CD4-positive, alpha-beta T cell treated with Interleukin-4 for 1 hour (primary cell): ENCODE measurements at places on chromosomes 12 and 14.
A peak's percentile ranks its signal among the peaks of the same experiment; 100 is the strongest.

DNA sequence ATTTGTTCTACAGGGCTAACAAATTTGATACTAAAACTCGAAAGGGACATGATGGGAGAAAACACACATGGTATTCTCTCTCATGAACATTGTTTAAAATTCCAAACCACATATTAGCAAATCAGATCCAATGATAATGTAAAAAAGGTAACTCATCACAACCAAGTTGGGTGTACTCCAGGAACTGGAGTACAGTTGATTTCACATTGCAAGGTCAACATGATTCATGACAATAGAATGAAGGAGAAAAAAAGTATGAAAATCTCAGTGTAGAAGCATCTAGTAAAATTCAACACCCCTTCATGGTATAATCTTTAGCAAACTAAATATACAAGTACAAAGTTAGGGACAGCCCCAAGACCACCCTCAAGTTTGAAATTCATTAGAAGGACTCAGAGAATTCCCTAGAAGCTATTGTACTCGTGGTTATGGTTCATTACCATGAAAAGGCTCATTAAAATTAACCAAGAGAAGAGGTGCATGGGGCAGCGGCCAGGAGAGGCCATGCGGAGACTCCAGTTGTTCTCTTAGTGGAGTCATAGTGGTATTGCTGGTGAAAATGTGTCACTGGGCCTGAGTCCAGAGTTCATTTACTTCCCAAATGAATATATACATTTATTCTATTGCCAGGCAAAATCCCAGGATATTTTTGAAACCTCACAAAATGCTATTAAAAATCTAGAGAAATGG is 3.1 kb upstream of the CDCA4 start:
- DNase-seq = no peak

DNA sequence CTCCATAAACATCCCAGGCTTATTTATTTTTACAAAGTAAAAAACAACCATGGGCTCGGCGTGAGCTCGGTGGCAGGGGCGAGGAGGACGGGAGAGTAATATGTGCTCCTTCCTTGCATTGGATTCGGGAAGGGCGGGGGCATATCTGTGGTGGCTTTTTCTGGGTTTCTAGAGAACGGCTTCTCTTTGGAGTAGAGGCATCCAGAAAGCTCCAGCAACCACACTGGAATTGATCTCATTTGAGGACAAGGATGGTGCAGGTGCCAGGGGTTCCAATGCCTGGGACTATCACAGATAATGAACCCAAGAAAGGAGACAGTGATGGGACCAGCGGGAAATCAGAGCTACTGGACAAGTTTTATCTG is 18.9 kb downstream of the ADGRD1 start:
- no peak for DNase-seq

DNA sequence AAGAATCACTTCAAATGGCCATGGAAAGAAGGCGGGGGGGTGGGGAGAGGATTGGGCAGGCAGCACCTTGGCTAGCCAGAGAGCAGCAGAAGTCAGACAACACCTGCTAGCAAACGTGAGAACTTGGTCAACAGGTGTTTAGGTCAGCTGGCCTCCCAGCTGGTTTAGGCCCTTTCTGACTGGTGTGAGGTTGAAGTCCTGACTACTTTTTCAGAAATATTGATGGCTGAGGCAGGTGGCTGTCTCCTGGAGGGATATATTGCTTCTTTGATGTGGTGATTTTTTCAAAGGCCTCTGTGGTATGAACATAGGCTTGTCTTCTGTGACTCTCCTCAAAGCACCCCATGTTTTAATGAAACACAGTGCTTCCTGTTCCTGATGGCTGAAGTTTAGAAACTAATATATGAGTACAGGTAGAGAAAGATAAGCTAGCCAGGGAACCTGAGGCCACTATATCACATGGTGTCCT is 238.2 kb upstream of the SSTR1 start:
- no peak for DNase-seq

DNA sequence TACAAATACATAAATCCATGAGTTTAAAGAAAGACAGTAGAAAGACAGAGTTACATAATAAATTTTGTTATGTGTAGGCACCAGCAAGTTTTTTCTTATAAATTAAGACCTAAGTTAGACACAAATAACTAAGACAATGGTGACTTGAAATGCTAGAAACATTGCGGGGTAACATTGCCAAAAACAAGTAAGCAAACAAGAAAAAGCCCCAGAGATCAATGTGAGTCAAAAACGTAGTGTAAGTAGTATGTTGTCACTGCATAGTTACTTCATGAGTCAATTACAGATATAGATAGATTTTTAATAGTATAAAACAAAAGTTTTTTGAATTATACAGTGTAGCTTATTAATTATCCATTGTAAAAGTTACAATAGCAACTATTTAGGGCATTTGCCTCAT is 83.4 kb downstream of the CNTN1 start:
- no peak for DNase-seq

- DNase-seq = no peak
Observed at GRCh38 chr12:4603421-4603820, 41.4 kb downstream of the DYRK4 start.

DNA sequence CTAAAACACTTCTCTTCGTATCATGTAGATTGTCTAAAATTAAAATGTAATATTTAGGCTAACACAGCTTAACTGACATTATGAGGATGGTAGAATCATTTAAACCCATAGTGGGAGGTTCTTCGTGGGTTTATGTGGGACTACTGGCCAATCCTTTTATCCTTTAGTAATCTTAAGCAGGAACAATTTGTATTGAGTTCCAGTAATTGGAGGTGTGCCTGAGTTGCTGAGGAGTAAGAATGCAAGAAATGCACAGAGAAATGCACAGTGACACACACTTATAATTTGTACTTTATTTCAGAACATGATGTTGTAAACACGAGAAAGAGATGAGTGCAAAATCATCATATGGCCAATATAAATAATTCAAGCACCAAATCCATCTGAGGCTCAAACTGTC is 22.3 kb downstream of the OTOGL start:
- no peak for DNase-seq

DNA sequence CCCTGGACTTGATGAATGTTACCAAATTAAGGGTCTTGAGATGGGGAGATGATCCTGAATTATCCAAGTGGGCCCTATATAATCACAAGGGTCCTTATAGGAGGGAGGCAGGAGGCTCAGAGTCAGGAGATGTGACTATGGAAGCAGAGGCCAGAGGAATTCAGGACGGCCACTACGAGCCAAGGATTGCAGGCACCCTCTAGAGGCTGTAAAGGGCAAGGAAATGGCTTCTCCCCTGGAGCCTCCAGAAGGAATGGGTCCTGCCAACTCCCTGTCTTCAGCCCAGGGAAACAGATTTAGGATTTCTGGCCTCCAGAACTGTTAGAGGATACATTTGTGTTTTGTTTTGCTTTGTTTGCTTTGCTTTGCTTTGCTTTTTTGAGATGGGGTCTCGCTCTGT is 8.8 kb downstream of the BDKRB1 start:
- no peak for DNase-seq

- no peak for DNase-seq
Observed at GRCh38 chr12:87813476-87814234, 215.5 kb downstream of the C12orf50 start.

GRCh38 chr14:99546234-99546879 is 57.6 kb downstream of the CCDC85C start:
- no peak for DNase-seq

GRCh38 chr12:32446316-32447119 is 47.2 kb downstream of the FGD4 start:
- DNase-seq = no peak

DNA sequence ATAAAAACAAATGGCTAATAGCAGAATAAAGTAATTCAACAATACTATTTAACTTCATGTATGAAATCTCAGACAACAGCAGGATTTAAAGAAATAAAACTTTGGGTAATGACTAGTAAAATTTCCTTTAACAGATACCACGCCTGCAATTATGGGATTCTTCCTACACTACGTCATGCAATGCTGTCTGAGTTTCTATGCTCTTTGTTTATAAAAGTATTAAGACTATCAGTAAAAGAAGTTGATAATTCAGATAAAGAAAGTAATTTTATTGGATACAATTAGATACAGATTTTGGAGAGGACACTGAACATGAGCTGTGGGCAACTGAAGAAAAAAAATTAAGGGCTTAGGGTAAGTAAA is 308.4 kb upstream of the LRFN5 start:
- DNase-seq = no peak

GRCh38 chr14:104169699-104170479 is 31.5 kb downstream of the KIF26A start:
- DNase-seq = no peak

GRCh38 chr12:81809829-81810595 is 50.9 kb upstream of the PPFIA2 start:
- no peak for DNase-seq

- no peak for DNase-seq
Observed at GRCh38 chr12:51023625-51024382, 2.4 kb downstream of the SLC11A2 start.

DNA sequence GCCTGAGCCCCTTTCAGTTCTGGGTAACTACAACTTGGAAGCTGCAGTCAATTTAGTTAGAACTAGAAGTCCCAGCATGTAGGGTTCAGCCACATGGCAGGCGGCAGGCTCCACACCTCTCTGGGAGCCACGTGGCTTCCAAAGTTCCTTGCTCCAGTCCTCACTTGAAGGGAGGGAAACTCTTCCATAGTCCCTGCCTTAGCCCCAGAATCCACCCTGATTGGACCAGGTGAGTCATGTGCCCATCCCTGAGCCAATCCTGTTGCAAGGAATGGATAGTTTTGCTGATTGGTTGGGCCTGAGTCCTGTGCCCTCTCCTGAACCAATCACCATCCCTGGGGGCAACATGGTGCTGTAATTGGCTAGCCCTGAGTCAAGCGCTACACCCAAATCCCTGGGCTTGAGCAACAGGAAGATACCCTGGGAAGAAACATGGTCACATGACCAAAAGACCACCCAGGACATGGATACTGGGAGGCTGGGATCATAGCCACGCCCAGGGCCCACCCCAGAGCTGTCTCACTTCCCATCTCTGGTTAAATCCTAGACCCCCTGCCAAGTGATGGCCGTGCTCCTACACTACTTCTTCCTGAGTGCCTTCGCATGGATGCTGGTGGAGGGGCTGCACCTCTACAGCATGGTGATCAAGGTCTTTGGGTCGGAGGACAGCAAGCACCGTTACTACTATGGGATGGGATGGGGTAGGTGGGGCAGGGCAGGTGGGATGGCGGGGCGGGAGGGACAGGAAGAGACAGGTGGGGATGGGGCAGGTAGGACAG is 154.7 kb downstream of the ADGRD1 start:
- no peak for DNase-seq

- DNase-seq = no peak
Observed at GRCh38 chr14:26286913-26287205, 311.0 kb downstream of the NOVA1 start.

- DNase-seq = no peak
Observed at GRCh38 chr12:108298761-108299275, 40.3 kb downstream of the CMKLR1 start.

DNA sequence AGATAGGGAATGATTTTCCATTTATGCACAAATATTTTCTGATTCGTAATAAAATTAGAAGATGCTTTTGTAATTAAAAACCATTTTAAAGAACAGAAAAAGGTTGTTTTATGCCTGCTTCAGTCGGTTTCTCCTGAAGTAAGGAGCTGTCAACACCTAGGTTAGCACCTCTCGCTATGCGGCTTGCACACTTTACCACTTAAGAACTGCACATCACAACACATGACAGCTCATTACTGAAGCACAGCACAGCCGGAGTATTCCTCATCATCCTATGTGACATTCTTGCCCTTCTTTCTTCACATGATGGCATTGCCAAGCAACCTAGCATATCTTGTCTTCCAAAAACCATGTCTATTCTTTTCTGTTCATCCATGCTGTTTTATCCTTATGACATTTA is 5.4 kb upstream of the WIF1 start:
- peak; percentile 8 for DNase-seq

DNA sequence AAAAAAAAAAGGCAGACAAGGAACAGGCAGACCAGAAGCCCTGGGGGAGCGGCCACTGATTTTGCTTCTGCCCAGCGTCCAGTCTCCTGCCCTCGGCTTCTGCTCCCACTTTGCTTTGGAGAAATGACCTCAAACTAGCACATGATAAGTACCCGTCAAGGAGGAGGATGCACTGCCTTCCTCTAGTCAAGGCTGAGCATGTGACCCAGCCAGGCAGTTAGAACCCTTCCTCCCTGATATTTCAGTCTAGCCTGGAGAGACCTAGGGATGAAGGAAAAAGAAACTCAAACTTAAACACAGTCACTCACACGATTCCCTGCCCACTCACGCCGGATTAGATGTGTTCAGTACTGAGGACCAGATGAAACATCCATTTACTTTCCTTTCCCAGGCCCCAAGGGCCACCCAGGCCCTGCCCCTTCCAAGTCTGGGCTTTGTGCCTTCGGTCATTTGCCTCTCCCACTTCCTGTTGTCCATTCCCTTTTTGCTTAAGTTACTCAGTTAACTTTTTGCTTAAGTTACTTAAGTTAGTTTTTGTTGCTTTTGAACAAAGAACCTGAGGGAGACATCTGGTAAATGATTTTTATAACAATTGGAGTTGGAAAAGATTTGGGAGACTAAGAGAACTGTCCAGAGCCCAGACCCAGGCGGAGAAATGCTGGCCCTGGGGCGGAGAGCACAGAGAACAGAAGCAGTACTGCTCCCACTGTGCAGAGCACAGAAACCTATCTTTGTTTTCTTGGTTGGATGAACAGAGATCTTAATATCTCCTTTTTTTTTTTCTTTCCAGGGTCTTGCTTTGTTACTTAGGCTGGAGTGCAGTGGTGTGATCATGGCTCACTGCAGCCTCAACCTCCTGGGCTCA is 23.0 kb upstream of the TTC7B start:
- no peak for DNase-seq
